ENCODE measurements at places on chromosomes 2 and 18. TPM values are rescaled to one million over a fixed set of nuclear protein-coding genes. Genes with fewer than 3 reads are reported as not detected.

DNA sequence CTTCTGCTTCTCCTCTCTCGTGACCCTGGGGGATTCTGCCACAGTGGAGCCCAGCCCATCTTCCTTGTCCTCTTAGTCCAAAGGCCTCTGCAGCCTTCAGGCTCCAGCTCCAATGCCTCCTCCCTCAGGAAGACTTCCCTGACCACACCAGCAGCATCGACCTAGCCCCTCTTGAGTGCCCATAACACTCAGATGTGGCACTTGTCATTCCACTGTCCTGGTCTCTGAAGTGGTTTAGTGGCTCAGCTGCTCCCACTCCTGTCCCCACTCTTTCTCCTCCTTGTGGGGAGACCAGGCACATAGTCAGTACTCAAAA is 97.5 kb downstream of the STPG4 start:
- H3K36me3 ChIP-seq, result peaks cover 13% of the 10 kb centered on the region
- H3K4me3 ChIP-seq, result no peak overlapping the region
- no peak for DNase-seq
- H3K4me1 ChIP-seq, result peaks cover 14% of the 10 kb centered on the region
- peak overlapping the region; percentile 56 for H3K27ac ChIP-seq

GRCh38 chr2:169528271-169528701 is 18.8 kb downstream of the KLHL41 start:
- H3K4me1 ChIP-seq, result no peaks in the 10 kb centered on the region
- H3K27me3 ChIP-seq, result no peaks in the 10 kb centered on the region
- H3K27ac ChIP-seq, result no peak overlapping the region
- DNase-seq, result peak; percentile 76

DNA sequence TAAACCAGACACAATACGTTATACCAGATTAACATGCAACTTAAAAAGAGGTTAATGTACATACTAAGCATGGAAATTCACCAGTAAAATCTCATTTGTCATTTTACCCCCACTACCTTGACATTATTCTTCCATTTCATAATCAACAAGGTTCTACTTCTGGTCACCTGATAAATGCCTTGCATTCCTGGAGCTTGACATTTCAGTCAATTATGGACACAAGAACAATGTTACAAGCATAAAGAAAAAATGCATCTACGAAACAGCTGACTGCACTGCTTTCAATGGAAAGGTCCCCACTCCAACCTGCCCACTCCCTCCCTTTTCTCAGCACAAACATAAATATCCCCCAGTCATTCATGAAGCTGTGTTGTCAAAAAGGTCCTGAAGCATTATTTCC is 31.4 kb downstream of the ARL5A start:
- no peaks in the 10 kb centered on the region for H3K4me1 ChIP-seq
- no peak overlapping the region for H3K4me3 ChIP-seq
- H3K36me3 ChIP-seq, result peaks cover 28% of the 10 kb centered on the region
- H3K27ac ChIP-seq, result no peak overlapping the region
- no peak for DNase-seq

DNA sequence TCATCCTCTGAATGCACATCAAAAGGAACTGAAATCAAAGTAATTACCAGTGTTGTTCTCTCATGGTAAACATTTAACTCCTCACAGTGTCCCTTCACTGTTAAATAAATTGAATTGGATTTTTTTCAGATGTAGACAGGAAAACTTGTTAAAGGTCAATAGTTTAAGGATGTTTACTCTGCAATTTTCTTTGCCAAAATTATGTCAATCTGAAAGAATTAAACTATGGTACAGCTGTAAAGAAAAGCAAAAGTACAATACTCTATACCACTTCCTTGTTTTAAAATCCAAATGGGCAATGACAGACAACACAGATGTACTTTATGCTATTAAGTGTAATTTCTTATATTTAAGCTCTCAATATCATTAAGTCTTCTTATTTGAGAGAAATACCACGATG is 153.2 kb downstream of the WDPCP start:
- no peak overlapping the region for H3K4me3 ChIP-seq
- no peaks in the 10 kb centered on the region for H3K4me1 ChIP-seq
- no peaks in the 10 kb centered on the region for H3K36me3 ChIP-seq

DNA sequence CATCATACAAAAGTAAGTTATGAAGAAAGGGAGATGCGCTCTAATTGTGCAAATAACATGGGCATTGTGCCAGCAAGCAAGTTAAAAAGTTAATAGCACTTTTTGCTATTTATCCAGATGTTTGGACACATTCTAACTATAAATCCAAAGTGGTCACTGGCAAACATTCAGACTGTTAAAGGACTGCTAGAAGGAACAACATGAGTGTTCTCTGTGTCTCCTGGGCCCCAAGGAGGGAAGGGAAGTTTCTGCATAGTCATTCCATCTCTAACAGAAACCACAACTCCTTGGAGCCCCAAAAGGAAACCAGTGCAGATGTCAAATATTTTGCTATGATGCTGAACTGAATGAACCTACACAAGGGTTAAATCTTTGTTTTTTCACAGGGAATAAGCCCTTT is 213.3 kb upstream of the HNRNPA3 start:
- DNase-seq, result no peak
- H3K4me3 ChIP-seq, result no peak overlapping the region
- no peak overlapping the region for H3K27ac ChIP-seq
- peaks cover 2% of the 10 kb centered on the region for H3K27me3 ChIP-seq
- H3K4me1 ChIP-seq, result peaks cover 24% of the 10 kb centered on the region

- no peak for DNase-seq
- H3K27me3 ChIP-seq, result peaks cover 5% of the 10 kb centered on the region
- H3K4me3 ChIP-seq, result no peak overlapping the region
- H3K4me1 ChIP-seq, result no peaks in the 10 kb centered on the region
These were observed 4.8 kb downstream of the MC2R start for GRCh38 chr18:13910501-13910900.

GRCh38 chr2:84844141-84844540 is 36.7 kb downstream of the TRABD2A start:
- peaks cover 54% of the 10 kb centered on the region for H3K36me3 ChIP-seq
- DNase-seq, result no peak
- no peaks in the 10 kb centered on the region for H3K27me3 ChIP-seq
- peaks cover 87% of the 10 kb centered on the region for H3K4me1 ChIP-seq
- H3K4me3 ChIP-seq, result no peak overlapping the region

GRCh38 chr18:27778441-27778840 is 398.5 kb downstream of the CDH2 start:
- H3K4me3 ChIP-seq, result no peak overlapping the region
- no peaks in the 10 kb centered on the region for H3K36me3 ChIP-seq
- H3K27me3 ChIP-seq, result no peaks in the 10 kb centered on the region
- H3K4me1 ChIP-seq, result no peaks in the 10 kb centered on the region
- H3K27ac ChIP-seq, result no peak overlapping the region
- DNase-seq, result no peak

The COBLL1 gene
- total RNA-seq, result not detected

The INPP4A gene
- total RNA-seq, result 123 TPM

The ADAM23 gene
- total RNA-seq, result 0.85 TPM

The SCN7A gene
- not detected for total RNA-seq
